Renal pelvis (tissue), 12 donors: ENCODE measurements at places on chromosomes 2 and 18. TPM values are rescaled to one million over a fixed set of nuclear protein-coding genes. Genes with fewer than 3 reads are reported as not detected.
A peak's percentile ranks its signal among the peaks of the same experiment; 100 is the strongest.

DNA sequence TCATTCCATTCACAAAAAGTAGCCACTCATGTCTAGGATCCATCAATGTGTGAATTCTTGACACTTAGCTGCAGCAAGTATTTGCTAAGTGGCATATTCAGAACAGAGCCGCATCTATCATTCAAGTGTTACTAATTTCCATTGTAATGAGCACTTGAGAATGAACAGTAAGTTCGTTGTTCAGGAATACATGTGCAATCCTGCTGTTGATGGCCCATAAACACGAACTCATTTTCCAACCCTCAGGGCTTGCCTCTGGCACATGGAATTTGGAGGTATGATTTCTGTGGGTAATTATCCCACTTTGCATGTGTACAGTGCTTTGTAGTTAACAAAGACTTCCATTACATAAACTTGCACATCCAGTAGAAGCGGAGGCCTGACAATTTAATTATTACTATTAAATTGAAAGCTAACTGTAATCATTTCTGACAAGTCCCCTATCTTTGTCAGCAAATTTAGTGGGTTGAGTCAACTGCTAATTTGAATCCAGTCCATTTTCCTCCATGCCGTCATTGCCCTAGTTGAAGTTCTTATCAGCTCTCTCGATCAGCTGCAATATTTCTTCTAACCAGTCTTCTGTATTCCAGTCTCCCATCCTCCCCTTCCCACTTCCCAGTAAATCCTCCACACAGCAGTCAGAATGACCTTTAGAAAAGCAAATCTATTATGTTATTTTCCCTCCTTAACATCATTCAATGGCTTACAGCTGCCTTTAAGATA lies 116.0 kb upstream of the AQP4 start:
- DNase-seq, result no peak

- no peak for DNase-seq
Measured at GRCh38 chr2:1134629-1135028, 184.0 kb downstream of the SNTG2 start.

- no peak for DNase-seq
Measured at GRCh38 chr2:41763141-41763540, 284.7 kb upstream of the PKDCC start.

- peak; percentile 48 for DNase-seq
Measured at GRCh38 chr18:22391407-22392345, 26.0 kb downstream of the CTAGE1 start.

The LGALSL gene
- polyA plus RNA-seq, result 32.5 TPM

The REEP1 gene
- 3.5 TPM for polyA plus RNA-seq

The TXNDC2 gene
- polyA plus RNA-seq, result 0.07 TPM

The METTL5 gene
- polyA plus RNA-seq, result 42.3 TPM

The GRHL1 gene
- polyA plus RNA-seq, result 6.8 TPM
